Activated CD4-positive, CD25-positive, alpha-beta regulatory T cell (primary cell): ENCODE measurements at places on chromosomes 7 and 10.
A peak's percentile ranks its signal among the peaks of the same experiment; 100 is the strongest.

DNA sequence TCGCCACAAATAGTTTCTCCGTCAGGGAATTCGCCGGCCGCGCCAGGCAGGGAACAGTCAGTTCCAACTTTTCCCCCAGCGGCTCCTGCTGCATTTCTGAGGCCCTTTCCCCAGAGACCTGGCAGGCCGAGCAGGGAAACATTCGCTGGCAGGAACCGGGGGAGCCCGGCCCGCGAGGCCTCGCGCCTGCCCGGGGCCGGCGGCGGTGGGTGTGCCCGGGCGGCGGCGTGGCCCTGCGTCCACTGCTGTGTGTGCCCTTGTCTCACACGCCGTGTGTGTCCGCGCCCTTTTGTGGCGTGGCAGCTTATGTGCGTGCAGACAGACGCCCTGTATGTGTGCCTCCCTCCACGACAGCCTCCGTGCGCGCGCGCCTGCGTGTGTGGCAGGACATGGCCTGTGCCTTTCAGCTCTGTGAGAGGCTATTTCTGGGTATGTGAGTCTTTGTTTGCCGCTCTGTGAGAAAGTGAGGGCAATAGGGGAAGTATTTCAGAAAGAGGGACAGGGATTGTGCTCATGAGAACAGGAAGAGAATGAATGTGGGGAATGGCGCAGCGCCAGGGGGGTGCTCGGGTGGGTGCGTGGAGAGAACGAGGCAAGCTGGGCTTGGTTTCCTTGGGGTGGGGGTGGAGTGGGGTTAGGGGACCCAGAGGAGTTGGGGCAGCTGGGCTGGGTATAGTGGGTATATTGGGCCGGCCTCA lies 689 bp upstream of the SMARCD3 start:
- DNase-seq: no peak

DNA sequence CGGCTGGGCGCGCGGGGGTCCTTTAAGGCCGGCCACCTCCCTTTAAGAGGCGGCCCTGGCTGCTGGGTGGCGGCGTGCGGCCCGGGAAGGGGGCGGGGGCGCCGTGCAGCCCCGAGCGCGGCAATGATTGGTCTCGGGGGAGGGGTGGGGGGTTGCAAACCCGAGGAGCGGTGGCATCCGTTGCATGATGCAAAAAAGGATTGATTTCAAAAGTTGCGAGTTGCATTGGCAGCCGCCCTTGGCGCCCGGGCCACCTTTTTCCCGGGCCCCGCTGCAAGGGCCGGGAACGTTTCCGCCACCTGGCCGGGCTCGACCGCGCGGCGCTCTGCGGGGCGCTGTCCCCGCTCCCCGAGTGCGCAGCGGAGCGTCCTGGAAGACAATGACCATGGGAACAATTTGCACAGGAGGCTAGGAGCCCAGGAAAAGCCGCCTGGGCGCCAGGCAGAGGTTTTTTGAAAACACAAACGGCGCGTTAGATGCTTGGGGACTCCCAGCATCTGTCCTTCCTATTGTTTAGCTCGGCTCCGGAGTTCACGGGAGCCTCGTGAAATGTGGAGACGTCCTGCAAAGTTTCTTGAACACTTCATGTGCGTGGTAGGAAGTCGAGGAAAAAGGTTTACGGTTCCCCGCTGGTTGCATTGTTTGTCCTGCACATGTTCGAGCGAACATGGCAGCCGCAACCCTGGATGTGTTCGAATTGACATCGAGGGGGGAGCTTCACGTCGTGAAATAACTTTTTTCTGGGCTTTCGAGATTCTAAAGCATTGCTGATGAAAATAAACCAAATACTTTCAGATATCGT lies at the start of gene SEPHS1:
Gene SEPHS1 (minus strand): TSS at position 78 of the 802 bp plus-strand sequence. CDS start 3,343 bp downstream, outside the sequence.
- DNase-seq: peak; percentile 67

GRCh38 chr10:101014966-101015581 lies 15.5 kb downstream of the LZTS2 start:
- no peak for DNase-seq

DNA sequence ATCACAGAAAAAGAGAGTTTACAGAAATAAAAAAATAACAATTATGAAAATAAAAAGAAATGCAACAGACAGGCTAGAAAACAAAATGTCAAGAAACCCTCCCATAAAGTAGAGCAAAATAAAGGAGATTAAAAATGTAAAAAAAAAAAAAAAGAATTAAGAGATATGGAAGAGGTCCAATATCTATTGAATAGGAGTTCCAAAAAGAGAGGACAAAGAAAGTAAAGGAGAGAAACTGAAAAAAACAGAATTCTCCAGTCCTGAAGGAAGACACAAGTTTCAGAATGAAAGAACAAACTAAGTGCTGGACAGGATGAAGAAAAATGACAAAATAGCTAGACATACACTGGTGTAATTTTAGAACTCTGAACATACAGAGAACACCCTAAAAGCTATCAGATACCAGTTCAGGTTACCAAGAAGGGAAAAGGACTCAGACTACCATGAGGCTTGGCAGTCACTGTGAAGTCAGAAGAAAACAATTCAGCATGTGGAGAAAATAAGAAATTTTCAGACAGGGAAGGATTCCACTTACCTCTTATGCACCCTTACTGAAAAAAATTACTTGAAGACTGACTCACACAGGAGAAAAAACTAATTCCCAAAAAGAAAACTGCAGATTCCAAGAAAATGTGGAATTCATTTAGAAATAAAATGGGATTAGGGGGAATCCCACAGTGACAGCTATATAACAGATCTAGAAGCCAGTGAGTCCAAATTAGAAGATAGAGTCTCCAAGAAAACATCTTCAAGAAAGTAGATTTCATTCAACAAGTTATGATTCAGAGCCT lies 40.4 kb upstream of the ABLIM1 start:
- DNase-seq: no peak

GRCh38 chr10:80288849-80289248 lies 609 bp downstream of the MAT1A start:
- DNase-seq: no peak

DNA sequence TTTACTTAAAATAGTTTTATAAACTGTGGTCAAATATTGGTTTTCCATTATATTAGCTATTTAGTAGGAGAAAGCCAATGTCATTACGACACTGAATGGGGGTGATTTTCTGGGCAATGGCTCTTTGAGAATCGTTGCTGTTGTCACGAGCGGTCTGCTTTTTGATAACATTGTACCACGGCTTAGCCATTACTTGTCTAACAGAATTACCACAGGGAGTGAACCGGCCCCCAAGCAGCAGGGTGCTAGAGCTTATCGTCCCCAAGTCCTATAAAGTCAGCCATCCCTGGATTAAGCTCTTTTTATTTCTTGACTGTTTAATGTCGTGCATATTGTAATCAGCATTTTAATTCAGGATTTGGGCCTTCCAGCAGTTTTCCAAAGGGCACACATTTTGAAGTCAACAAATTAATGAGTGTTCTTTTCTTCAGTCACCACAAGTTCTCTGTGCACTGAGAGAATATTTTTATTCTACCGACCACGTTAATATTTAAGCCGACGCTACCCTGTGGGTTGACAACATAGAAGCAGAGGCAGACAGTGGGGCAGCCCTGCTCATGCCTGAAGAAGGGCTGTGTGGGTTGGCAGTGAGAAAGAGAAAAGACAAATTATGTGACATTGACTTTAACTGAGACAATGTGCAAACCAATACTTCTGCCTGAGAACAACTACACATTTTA lies 125.8 kb downstream of the ICA1 start:
- DNase-seq: no peak

- DNase-seq: no peak
These were observed 47.1 kb downstream of the KLF6 start for GRCh38 chr10:3737864-3738263.

DNA sequence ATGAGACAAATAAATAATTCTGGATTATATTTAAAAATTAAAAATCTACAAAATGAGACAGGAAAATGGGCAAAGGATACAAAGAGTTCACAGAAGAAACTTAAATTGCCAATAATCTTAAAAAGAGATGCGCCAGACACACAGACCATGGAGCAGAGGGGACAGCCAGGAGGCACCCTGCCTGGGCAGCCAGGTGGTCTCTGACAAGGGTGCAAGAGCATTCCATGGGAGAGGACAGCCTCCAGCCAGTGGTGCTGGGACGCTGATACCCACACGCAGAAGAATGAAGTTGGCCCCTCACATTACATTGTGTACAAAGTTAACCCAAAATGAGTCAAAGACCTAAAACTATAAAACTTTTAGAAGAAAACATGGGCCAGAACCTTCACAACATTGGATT lies 106.3 kb downstream of the NKX6-2 start:
- DNase-seq: no peak

DNA sequence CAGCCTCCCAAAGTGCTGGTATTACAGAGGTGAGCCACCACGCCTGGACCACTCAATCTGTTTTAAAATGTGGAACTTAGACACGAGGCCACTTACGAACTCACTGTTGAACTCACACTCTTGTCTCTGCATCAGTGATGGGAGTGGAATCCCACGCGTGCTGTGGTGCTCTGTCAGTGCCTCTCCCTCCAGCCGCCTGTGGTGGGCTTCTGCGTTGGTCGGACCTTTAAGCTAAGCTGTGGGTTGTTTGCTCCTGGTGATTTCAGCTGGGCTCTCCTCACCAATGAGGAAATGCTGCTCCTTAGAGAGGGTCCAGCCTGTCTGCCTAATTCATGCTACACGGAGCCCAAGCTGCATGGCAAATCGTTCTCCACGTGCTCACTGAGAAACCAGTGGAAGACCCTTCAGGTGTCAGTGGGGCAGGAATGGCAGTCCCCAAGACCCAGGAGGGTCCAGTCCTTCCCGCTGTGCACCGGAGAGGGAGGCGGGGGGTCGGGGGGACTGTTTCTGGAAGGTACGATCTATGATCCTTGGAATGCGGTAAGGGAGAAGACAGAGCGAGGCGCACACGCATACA lies 17.9 kb upstream of the PRKAR1B start:
- DNase-seq: no peak

- DNase-seq: no peak
These were observed 138.2 kb upstream of the PLPP4 start for GRCh38 chr10:120318862-120319261.

GRCh38 chr7:16062269-16062668 lies 359.1 kb downstream of the CRPPA start:
- DNase-seq: no peak

- no peak for DNase-seq
These were observed 327.7 kb downstream of the BBS9 start for GRCh38 chr7:33457039-33457438.

- DNase-seq: no peak
These were observed 36.3 kb downstream of the SLC25A13 start for GRCh38 chr7:96285579-96285978.

GRCh38 chr10:89591796-89592271 lies 53.2 kb downstream of the PANK1 start:
- DNase-seq: no peak

DNA sequence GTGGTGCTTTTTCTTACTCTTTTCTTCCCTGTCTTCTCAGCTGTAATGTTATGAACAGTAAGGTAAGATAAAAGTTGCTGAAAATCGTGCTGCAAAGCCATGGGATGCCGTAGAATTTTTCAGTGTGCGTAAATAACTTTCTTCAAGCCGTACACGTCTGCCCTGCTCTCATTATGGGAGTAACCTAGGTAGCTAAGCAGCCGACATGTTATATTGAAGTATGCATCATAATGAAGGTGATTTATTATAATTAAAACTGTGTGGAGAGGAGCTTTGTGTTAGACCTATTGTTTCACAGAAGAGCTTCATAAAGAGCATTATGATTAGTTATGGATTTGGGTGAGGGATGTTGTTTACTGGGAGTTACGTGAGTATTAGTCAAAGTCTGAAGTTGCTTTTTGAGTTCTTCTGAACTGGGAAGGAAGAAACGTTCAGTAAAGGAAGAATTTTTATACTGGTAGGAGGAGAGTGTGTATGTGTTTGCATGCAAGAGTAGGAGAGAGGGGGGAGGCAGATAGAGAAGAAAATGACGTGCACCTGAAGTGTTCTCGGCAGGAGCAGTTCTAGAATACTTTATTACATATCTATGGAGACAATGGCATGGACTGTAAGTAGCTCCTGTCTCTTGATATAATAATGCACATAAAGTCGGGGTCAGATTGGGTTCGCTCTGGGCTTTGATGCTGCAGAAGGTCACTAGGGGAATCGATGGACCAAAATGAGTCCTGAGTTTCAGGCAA lies 56.3 kb downstream of the POU6F2 start:
- no peak for DNase-seq

- no peak for DNase-seq
These were observed 2.6 kb downstream of the ABCA13 start for GRCh38 chr7:48173756-48174382.

GRCh38 chr7:86956567-86956966 lies 102.9 kb downstream of the ELAPOR2 start:
- no peak for DNase-seq

GRCh38 chr7:137732168-137732567 lies 114.6 kb downstream of the DGKI start:
- DNase-seq: no peak

DNA sequence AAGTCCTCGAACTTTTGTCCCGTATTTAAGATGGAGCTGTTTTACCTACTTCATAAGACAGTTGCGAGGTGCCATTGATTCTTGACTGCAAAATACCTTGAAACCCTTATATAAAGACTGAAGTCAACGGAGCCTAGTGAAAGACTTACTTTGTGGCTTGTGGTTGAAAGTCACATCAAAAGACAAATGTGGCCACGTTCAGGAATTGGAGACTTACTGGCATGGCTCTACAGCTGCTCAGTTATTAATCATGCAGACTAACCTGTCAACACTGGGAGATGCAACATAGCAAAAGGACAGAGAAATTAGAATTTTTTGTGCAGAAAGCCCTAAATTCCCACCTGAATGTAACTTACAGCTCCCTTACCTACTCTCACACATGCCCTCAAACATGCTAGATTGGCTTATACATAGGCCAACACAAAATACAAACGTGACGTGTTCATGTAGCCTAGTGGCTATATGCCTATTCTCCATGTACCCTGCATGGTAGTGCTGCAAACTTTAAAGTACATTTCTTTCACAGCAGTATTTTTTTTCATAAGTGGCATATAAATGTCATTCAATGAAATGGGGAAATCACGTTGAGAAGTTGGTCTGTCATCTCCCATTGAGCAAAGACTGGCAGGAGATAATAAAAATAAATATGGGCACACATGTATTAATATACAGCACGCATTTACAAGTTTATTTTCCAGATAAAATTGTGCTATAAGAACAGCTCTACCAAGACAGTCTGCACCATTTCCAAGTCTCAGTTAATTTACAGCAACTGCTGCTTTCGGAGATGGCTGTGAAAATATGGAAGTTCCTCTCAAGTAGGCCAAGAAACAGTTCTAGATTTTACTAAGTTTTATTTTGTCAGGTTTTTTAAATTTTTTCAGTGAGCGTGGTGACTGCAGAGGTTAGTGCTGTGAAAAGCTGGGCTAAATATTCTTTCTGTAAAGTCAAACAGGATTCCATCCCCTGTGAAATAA lies 170.4 kb upstream of the C7orf33 start:
- no peak for DNase-seq

GRCh38 chr10:51368943-51369342 lies 294.7 kb downstream of the PRKG1 start:
- DNase-seq: no peak
